Sigmoid colon (tissue), 7 donors: ENCODE measurements at places on chromosomes 2 and 18. TPM values are rescaled to one million over a fixed set of nuclear protein-coding genes. Genes with fewer than 3 reads are reported as not detected.
A peak's percentile ranks its signal among the peaks of the same experiment; 100 is the strongest.

UGT1A10 gene
- total RNA-seq = not detected

ZAP70 gene
- 1.9 TPM for total RNA-seq

- no peak overlapping the region for H3K4me3 ChIP-seq
- H3K36me3 ChIP-seq = no peaks in the 10 kb centered on the region
- no peak overlapping the region for H3K27ac ChIP-seq
Measured at GRCh38 chr2:169080250-169081069, 11.1 kb downstream of the DHRS9 start.

DNA sequence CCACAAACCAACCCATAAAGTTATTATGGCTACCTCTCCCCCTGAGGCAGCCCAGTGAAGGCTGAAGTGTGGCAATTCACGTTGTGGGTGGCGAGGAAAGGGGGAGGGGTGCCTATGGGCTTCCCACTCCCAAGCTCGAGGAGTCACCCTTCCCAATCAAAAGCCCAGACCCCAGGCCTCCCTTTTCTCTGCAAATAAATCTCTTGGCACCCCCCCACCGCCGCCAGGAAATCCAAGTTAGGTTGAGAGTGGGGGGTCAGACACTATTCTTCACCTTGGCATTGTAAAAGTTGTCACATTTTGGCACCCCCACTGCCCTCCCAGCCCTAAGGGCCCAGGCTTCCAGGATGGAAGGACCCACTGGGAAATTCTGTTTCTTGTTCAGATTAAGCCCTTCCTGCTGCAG lies 6.9 kb downstream of the ANKRD53 start:
- H3K36me3 ChIP-seq = peaks cover 38% of the 10 kb centered on the region
- DNase-seq = peak; percentile 60
- H3K4me3 ChIP-seq = no peak overlapping the region
- no peaks in the 10 kb centered on the region for H3K27me3 ChIP-seq

- H3K36me3 ChIP-seq = no peaks in the 10 kb centered on the region
- no peaks in the 10 kb centered on the region for H3K4me1 ChIP-seq
- H3K4me3 ChIP-seq = no peak overlapping the region
- H3K27me3 ChIP-seq = no peaks in the 10 kb centered on the region
Measured at GRCh38 chr18:13831864-13832508, 8.0 kb downstream of the MC5R start.

DNA sequence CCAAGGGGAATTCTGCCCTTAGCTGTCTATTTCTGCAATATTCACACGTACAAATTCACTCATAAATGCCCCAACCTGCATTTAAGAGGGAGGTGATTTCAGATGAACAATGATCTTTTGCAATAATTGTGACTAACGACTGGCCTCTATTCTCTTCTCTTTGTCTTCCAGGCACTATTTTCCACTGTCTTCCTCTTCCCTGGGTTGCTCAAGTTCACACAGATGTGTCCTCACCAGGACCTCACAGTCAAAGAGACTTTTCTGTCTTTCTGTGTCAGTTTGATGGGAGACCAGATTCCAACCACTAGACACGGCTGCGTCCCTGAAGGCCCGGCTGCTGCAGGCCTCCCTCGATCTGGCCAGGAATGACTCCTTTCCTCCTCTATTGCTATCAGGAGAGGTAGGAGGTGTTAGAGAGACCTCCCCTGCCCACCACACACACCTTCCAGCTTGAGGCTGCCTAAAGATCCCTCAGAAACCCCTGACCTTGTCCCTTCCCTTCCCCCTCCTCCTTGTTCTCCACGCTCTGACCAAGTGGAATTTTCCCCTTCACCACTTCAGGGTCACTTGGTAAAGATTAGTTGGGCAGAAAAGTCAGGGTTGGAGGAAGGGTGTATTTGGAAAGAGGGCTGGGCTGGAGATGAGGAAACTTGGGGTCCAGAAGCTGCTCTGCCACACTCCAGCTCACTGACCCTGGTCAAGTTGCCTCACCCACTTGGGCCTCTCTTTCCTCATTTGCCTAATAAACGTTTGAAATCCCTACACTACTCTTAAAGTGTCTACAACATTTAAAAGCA lies 109.2 kb upstream of the COPS8 start:
- no peak overlapping the region for H3K4me3 ChIP-seq
- H3K4me1 ChIP-seq = peaks cover 4% of the 10 kb centered on the region
- no peaks in the 10 kb centered on the region for H3K27me3 ChIP-seq
- no peak overlapping the region for H3K27ac ChIP-seq
- H3K36me3 ChIP-seq = no peaks in the 10 kb centered on the region
